ENCODE measurements at places on chromosomes 5 and 9.

- H3K4me1 ChIP-seq, result peaks cover 39% of the 10 kb centered on the region
- H3K4me3 ChIP-seq, result no peak overlapping the region
- no peaks in the 10 kb centered on the region for H3K36me3 ChIP-seq
- peak overlapping the region; percentile 9 for H3K27ac ChIP-seq
Measured at GRCh38 chr5:36270175-36270574, 28.4 kb upstream of the NADK2 start.

GRCh38 chr9:18255747-18256146 is 218.2 kb upstream of the ADAMTSL1 start:
- no peak overlapping the region for H3K27ac ChIP-seq
- H3K4me1 ChIP-seq, result no peaks in the 10 kb centered on the region
- DNase-seq, result no peak
- no peaks in the 10 kb centered on the region for H3K36me3 ChIP-seq
- no peak overlapping the region for H3K4me3 ChIP-seq
- H3K27me3 ChIP-seq, result no peaks in the 10 kb centered on the region

DNA sequence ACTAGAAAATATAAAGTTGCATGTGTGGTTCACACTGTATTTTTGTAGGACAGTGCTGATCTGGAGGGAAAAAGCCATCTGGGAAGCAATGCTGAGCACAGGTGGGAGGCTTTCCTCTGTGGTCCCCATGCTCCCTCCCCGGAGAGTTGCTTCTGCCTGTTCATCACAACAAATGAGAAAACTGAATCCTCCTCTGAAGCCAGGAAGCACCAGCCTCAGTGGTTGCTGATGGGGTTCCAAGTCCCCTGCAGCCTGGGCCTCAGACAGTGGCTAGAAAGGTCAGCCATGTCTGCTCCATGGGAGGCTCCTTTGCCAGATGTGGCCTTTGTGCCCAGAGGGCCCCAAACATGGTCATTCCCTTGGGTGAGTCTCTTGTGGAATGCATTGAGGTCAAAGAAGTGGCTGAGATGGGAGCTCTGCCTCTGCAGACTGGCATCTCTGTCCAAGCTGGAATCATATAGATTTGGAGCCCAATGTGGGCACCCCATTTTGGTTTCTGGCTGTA is 77.6 kb downstream of the C5orf15 start:
- H3K27ac ChIP-seq, result no peak overlapping the region
- H3K4me3 ChIP-seq, result no peak overlapping the region
- no peak for DNase-seq
- H3K4me1 ChIP-seq, result no peaks in the 10 kb centered on the region
- H3K27me3 ChIP-seq, result no peaks in the 10 kb centered on the region

GRCh38 chr9:34623374-34624235 is 3.3 kb upstream of the DCTN3 start:
- no peak overlapping the region for H3K27ac ChIP-seq
- no peak overlapping the region for H3K4me3 ChIP-seq
- no peaks in the 10 kb centered on the region for H3K36me3 ChIP-seq
- no peak for DNase-seq

DNA sequence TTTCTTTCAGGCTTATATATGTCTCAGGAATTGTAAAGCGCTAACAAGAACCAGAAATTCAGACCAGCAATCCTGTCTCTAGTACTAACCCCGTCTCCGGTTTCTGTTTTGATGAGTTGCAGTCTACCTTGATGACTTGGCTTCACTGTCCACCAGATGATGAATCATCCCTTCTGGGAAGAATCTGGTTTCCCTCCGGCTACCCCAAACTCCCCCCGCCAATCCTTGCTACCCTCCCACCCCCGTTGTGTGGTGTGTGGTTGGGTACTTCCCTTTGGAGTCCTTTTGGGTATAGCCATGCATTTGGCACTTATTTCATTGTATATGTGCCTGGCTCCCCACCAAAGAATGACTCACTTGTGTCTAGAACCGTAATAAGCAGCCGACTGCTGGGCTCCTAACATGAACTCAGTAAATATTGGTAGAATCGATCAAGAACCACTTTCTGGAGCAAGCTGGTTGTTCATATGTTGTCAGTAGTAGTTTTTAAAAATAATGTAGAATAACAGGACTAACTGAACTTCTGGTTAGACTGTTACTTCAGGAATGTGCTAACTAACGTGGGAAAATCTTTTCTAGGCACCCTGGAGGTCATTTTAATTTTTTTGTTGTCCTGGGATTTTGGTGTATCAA is 8.3 kb upstream of the TGFBI start:
- no peaks in the 10 kb centered on the region for H3K36me3 ChIP-seq
- H3K27me3 ChIP-seq, result no peaks in the 10 kb centered on the region
- no peak for DNase-seq
- peak overlapping the region; percentile 95 for H3K27ac ChIP-seq
- H3K4me1 ChIP-seq, result peaks cover 10% of the 10 kb centered on the region

DNA sequence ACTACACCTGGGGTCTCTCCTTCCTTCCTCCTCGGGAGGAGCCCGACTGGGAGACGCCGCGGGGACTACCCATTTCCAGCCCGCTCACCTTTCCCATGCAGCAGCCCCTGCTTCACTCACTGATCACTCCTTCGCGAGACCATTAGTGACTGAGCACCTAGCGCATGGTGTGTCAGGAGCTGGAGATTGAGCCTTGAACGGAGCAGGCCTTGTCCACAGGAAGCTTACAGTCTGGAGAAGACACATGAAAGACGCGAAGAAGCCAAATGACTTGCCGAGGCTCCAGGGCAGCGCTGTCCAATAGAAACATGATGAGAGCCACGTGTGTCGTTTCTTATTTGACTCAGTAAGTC is 283 bp upstream of the CFAP90 start:
- H3K27ac ChIP-seq, result peak overlapping the region; percentile 10
- no peaks in the 10 kb centered on the region for H3K36me3 ChIP-seq
- no peaks in the 10 kb centered on the region for H3K27me3 ChIP-seq
- peak overlapping the region; percentile 26 for H3K4me3 ChIP-seq
- H3K4me1 ChIP-seq, result peaks cover 12% of the 10 kb centered on the region

- no peaks in the 10 kb centered on the region for H3K36me3 ChIP-seq
- H3K4me3 ChIP-seq, result no peak overlapping the region
- H3K4me1 ChIP-seq, result no peaks in the 10 kb centered on the region
- no peak overlapping the region for H3K27ac ChIP-seq
- peaks cover 7% of the 10 kb centered on the region for H3K27me3 ChIP-seq
Measured at GRCh38 chr5:175422058-175422457, 21.9 kb downstream of the DRD1 start.

- H3K4me1 ChIP-seq, result peaks cover 37% of the 10 kb centered on the region
- no peaks in the 10 kb centered on the region for H3K36me3 ChIP-seq
- peak overlapping the region; percentile 4 for H3K4me3 ChIP-seq
- no peak for DNase-seq
- H3K27ac ChIP-seq, result no peak overlapping the region
- peaks cover 25% of the 10 kb centered on the region for H3K27me3 ChIP-seq
Measured at GRCh38 chr9:77021291-77021894, 1.9 kb downstream of the FOXB2 start.

GRCh38 chr9:133701321-133701980 is 36.7 kb downstream of the SARDH start:
- H3K4me1 ChIP-seq, result peaks cover 4% of the 10 kb centered on the region
- H3K27ac ChIP-seq, result peak overlapping the region; percentile 7
- DNase-seq, result no peak
- H3K4me3 ChIP-seq, result no peak overlapping the region
- no peaks in the 10 kb centered on the region for H3K27me3 ChIP-seq

DNA sequence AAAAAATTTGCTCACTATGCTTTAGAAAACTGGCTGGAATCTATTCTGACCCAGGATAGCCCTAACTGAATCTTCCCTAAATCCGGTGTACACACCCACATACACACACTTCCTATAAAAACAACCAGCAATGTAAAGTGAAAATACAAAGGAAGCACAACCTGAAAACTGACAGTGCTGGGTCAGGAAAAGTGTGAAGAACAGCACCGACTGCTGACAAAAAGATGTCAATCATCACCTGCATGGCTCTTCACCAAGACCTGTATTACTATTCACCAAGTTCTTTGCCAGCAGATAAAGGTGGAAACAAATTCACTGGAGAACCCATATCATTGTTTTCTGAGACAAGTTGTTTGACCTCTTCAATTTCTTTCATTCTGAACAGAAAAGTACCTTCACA is 293.8 kb upstream of the GRAMD2B start:
- H3K27me3 ChIP-seq, result no peaks in the 10 kb centered on the region
- H3K36me3 ChIP-seq, result no peaks in the 10 kb centered on the region
- no peak overlapping the region for H3K4me3 ChIP-seq
- no peaks in the 10 kb centered on the region for H3K4me1 ChIP-seq

DNA sequence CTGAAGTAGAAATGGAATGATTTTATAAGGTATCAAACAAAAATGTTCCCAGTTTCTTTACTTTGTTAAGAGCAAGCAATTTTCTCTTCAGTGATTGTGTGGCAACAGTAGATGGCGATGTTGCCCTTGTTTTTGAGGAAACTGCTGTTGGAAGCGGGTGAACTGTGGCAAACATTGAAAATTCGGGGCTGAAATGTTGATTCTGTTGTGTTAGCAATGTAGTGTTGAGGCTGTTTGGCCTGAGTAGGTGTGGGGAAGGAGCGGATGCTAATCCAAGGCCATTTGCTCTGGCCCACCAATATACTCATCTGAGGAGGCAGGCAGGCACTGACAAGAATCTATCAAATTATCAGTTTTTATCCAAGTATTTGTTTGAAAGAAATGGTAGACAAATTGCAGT is 129.8 kb downstream of the SLC12A2 start:
- H3K4me3 ChIP-seq, result no peak overlapping the region
- no peaks in the 10 kb centered on the region for H3K36me3 ChIP-seq
- H3K27ac ChIP-seq, result no peak overlapping the region
- no peaks in the 10 kb centered on the region for H3K27me3 ChIP-seq
- no peak for DNase-seq
- H3K4me1 ChIP-seq, result no peaks in the 10 kb centered on the region

- no peak for DNase-seq
- H3K27me3 ChIP-seq, result no peaks in the 10 kb centered on the region
- no peak overlapping the region for H3K4me3 ChIP-seq
- H3K4me1 ChIP-seq, result no peaks in the 10 kb centered on the region
Measured at GRCh38 chr5:139021346-139021745, 146.2 kb upstream of the LRRTM2 start.

- no peak for DNase-seq
- H3K27ac ChIP-seq, result no peak overlapping the region
- no peaks in the 10 kb centered on the region for H3K27me3 ChIP-seq
- H3K36me3 ChIP-seq, result no peaks in the 10 kb centered on the region
Measured at GRCh38 chr9:79054500-79054899, 517.3 kb upstream of the TLE4 start.

DNA sequence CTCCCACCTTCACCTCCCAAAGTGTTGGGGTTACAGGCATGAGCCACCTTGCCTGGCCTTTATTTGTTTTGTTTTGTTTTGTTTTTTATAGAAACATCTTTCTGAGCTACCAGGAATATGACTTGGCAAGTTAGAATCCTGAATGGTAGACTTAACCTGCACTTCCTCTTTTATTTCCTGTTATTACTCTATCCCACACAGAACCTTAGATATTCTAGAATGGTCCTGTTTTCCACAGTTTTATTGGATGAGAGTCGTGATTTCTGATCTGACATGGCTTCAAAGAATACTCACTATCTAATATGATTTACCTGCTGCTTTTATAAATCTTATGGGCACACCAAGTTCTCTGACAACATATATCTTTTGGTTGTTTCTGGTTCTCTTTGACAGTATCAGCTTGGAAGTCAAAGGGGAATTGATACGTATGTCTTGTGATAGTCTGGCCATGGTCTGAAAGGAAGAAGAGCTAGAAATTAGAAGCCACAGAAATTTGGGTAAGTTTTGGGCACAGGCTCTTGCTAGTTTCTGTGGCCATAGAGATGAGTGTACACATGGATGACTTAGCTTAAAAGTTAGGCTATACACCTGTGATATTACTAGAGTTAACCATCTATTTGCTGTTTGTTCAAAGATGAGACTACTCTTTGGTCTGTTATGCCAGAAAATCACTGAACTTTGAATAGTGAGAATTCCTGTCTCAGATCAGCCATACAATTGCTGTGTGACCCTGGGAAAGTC is 4.7 kb upstream of the PANK3 start:
- no peak overlapping the region for H3K4me3 ChIP-seq
- H3K4me1 ChIP-seq, result peaks cover 2% of the 10 kb centered on the region
- no peak for DNase-seq
- no peaks in the 10 kb centered on the region for H3K27me3 ChIP-seq

DNA sequence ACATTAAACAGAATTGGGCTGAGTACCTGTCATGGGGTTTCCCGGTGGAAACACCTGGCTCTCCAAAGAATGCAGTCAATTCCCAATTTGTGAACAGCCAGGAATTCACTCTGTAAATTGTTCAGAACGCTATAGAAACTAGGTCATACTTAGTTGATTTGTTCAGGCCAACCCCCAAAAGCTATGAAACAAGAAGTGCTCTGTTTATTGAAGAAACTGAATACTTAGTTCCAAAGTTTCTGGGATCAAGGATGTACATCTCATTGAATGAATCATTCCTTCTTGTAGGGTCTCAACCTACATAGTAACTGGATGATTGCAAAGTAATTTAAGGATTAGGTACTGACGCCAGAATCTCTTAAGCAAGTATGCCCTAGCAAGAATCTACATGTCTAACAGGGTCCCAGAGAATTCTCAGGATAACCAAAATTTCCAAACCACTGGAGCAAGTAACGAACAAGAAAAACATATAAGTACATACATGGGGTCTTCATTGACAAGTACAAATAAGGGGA is 659 bp upstream of the TUSC1 start:
- no peak for DNase-seq
- no peaks in the 10 kb centered on the region for H3K36me3 ChIP-seq
- H3K4me3 ChIP-seq, result peak overlapping the region; percentile 69
- no peaks in the 10 kb centered on the region for H3K27me3 ChIP-seq

- H3K27ac ChIP-seq, result no peak overlapping the region
- H3K4me3 ChIP-seq, result no peak overlapping the region
- no peaks in the 10 kb centered on the region for H3K4me1 ChIP-seq
- H3K27me3 ChIP-seq, result no peaks in the 10 kb centered on the region
- DNase-seq, result no peak
Measured at GRCh38 chr5:55583578-55583977, 48.8 kb upstream of the PLPP1 start.

DNA sequence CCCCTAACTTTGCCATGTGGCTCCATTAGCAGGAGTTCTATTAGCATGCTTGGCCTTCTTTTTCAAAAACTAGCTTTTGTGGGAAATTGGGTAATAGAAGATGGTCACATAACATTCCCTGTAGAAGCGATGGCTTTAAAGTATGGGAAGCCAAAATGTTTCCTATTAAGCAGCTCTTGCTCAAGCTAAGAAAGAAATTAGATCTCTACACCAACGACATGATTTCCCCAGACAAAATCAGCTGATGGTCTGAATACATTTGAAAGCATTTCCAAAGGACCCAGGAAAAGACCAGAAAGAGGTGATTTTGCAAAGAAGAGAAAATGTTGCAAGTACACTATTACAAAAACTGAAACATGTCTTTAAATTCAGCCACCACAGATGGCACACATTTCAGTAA is 4.8 kb upstream of the NFIL3 start:
- no peaks in the 10 kb centered on the region for H3K36me3 ChIP-seq
- no peaks in the 10 kb centered on the region for H3K27me3 ChIP-seq
- H3K27ac ChIP-seq, result no peak overlapping the region
- H3K4me1 ChIP-seq, result peaks cover 9% of the 10 kb centered on the region
- no peak overlapping the region for H3K4me3 ChIP-seq
- no peak for DNase-seq

GRCh38 chr9:97895695-97896332 is 26.5 kb downstream of the TRMO start:
- no peak for DNase-seq
- H3K27ac ChIP-seq, result no peak overlapping the region
- H3K4me3 ChIP-seq, result no peak overlapping the region
